ENCODE measurements at places on chromosomes 16 and 17.

DNA sequence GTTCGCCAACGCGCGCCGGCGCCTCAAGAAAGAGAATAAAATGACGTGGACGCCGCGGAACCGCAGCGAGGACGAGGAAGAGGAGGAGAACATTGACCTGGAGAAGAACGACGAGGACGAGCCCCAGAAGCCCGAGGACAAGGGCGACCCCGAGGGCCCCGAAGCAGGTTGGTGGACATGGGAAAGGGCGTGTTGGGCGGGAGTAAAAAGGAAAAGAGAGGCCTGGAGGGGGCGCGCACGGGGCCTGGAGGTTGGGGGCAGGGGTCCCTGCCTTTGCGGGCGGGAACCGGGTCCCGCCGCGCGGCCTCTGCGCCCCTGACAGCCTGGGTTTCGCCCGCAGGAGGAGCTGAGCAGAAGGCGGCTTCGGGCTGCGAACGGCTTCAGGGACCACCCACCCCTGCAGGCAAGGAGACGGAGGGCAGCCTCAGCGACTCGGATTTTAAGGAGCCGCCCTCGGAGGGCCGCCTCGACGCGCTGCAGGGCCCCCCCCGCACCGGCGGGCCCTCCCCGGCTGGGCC lies 2.1 kb downstream of the IRX5 start:
- DNase-seq: no peak

GRCh38 chr17:57363998-57364643 lies 107.8 kb downstream of the MSI2 start:
- no peak for DNase-seq

GRCh38 chr16:31453255-31454204 lies 5.8 kb upstream of the ARMC5 start:
- no peak for DNase-seq

GRCh38 chr17:81043725-81044427 lies 8.9 kb downstream of the BAIAP2 start:
- no peak for DNase-seq

DNA sequence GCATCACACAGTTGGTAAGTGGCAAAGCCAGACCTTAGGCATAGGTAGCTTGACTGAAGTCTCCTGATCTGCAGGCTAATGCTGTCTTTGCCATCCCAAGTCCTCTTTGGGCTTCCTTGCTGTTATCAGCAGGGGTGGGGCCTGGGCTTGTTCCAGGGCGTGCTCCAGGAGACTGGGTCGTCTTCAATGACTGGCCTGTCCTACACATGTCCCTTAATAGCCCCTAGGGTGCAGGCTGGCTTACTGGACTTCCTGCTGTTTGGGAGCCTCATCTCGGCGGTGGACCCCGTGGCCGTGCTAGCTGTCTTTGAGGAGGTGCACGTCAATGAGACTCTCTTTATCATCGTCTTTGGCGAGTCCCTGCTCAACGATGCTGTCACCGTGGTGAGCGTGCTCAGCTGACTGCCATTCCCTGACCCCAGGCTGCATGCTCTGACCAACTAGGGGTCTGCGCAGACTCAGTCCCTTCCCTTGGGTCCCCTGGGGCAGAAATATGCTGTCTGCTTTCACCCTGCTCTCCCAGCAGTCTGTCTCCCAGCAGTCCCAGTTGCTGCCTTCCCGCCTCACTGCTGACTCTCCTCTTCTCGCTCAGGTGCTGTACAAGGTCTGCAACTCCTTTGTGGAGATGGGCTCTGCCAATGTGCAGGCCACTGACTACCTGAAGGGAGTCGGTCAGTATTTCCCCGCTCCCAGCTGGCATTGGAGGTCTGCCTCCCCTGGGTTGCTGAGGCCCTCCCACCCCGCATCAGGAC lies 6.2 kb downstream of the SLC9A5 start:
- no peak for DNase-seq

GRCh38 chr16:66289051-66289680 lies 77.3 kb upstream of the CDH5 start:
- no peak for DNase-seq

DNA sequence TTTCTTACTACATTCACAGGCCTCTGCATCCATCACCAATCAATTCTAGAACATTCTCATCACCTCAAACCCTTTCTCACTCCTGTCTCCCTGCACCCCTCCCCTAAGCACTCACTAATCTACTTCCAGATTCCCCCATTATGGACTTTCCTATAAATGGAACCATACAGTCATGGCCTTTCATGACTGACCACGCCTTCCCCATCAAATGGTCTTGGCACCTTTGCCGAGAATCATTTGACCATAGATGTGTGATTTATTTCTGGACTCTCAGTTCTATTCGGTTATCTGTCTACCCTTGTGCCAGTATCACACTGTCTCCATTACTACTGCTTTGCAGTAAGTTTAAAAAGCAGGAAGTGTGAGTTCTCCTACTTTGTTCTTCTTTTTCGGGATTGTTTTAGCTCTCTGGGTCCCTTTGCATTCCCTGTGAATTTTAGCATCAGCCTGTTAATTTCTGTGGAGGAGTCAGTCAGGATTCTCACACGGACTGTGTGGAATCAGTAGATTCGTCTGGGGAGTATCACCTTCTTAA lies 27.5 kb downstream of the GTF3C1 start:
- DNase-seq: no peak

DNA sequence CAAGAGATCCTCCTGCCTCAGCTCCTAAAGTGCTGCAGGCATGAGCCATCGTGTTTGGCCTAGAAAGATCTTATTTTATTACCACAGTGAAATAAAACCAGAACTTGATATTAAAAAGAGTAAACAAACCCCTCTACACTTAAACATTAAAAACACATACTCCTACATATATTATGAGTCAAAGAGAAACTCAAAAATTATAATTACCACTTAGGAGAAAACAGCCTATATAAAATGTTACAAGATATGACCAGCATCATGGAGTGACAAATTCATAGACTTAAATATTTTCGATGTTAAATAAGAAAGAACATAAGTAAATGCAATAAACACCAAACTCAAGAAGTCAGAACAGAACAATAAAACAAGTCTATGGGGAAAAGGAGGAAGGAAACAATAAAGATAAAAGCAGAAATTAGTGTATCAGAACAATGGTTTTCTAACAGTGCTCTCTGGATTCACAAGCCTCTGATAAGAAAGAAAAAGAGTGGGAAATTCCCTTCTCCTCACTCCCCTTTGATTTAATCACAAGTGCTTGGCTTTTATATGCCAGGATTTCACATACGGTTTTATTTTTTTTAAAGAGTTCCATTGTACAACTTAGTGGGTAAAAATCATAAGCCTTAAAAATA lies 23.0 kb downstream of the SKAP1 start:
- no peak for DNase-seq

- DNase-seq: no peak
Observed at GRCh38 chr16:54373534-54374520, 87.2 kb upstream of the IRX3 start.

- DNase-seq: peak; percentile 42
Observed at GRCh38 chr16:4273858-4274311, 1.1 kb upstream of the TFAP4 start.
